ENCODE measurements at places on chromosomes 3 and 15.

- no peak for DNase-seq
Measured at GRCh38 chr15:58228718-58229117, 90.5 kb downstream of the AQP9 start.

DNA sequence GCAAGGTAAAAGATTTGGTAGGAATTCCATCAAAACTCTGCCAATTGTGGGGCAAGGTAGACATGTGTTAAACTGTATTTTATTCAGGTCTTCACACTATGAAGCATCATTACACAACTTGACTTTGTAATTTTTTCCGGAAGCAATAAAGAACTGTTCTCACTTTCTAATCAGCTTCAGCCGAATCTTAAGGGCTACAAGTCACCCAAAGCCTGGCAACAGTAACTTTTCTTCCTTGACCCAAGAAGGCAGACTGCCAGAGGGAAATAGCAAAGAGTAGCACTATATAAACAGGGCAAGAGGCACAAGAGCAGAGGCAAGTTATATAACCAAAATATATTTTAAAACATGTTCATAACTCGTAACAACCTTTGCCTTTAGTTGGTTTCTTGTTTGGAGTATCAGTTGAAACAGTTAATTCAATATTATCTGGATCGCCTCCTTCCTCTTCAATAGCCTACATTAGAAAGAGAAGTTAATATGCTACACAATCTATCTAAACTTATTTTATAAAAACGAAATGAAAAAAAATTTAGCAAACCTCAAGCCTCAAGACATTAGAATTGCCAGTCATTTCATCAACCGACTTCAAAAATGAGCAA lies 1.4 kb downstream of the SLTM start:
- no peak for DNase-seq

DNA sequence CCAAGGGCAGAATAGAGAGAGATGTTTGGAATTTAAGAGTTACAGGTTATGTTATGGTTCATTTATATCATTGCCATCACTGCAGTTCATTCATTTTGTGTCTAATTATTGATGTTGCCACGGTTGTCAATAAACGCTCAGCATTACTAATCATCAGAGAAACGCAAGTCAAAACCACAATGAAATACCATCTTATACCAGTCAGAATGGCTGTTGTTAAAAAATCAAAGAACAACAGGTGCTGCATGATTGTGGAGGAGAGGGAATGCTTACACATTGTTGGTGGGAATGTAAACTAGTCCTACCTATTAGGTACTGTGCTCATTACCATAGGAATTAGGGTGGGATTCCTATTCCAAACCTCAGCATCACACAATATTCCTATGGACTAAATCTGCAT lies 350.5 kb downstream of the TIGIT start:
- DNase-seq: no peak

DNA sequence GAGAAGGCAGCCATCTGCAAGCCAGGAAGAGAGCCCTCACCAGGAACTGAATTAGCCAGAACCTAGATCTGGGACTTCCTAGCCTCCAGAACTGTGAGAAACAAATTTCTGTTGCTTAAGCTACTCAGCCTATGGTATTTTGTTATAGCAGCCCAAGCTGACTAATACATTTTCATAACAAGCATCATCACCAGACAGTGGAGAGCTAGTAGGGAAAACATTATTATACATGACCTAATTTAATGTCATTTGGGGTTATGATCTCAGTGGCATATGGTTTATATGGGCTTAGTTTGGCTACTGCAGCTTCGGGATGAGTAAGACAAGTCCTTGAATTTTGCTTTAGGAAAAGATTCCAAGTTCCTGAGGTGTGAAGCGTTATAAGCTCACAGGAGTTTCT lies 35.6 kb downstream of the LNP1 start:
- DNase-seq: no peak

DNA sequence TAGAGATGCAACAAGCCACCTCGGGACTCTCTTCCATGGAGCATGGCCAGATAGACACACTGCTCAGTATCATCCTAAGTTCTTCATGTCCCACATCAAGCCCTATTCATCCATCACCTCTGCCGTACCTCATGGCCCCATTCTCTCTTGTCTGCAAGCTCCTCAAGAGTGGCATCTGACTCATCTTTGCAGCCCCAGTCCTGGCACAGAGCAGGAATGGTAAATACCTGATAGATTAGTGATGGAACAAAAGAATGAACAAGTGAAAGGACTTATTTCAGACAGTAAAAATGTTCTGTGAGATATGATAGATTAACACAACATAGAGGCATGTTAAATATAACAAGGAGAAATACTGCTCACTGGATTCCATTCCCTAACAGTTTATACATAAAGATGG lies 176.4 kb downstream of the ISL2 start:
- no peak for DNase-seq

GRCh38 chr15:63595065-63595464 lies 2.1 kb upstream of the FBXL22 start:
- no peak for DNase-seq

GRCh38 chr15:74782259-74783071 lies 585 bp downstream of the CSK start:
- no peak for DNase-seq
